ENCODE measurements at places on chromosomes 6 and 20. TPM values are rescaled to one million over a fixed set of nuclear protein-coding genes. Genes with fewer than 3 reads are reported as not detected.

DNA sequence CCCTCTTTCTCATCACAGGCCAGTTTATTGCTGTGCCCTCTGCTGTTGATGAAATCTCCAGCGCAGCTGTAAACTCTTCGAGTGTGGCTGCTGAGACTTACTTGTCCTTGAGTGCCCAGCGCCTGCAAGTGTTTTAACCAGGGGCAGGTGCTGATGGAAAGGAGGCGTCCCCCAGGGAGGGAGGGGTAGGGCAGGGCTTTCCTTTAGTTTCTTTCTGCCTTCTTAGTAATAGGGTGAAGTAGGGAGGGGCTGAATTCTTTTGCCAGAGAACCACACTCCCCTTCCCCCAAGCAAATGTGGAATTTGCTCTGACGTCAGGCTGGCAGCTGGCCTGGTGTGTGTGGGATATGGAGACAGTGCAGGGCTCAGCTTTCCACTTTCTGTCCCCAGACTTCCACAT, 61.2 kb downstream of the IGF2R start:
- DNase-seq, result peak; percentile 94

TMEM14A gene
- total RNA-seq, result 108 TPM

GRCh38 chr20:51828762-51829161, 26.4 kb upstream of the SALL4 start:
- no peak for DNase-seq

CD93 gene
- not detected for total RNA-seq

DNA sequence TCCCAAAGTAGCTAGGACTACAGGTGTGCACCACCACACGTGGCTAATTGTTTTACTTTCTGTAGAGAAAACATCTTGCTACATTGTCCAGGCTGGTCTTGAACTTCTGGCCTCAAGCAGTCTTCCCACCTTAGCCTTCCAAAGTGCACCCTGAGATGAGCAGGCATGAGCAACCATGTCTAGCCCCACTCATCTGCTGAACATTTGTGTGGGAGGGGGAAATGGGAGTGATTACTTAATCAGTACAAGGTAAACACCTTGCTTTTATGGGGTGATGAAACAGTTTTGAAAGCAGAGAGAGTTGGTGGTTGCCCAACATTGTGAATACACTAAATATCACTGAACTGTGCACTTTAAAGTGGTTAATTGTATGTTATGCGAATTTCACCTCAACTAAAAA, 5.3 kb downstream of the APMAP start:
- DNase-seq, result no peak

DNA sequence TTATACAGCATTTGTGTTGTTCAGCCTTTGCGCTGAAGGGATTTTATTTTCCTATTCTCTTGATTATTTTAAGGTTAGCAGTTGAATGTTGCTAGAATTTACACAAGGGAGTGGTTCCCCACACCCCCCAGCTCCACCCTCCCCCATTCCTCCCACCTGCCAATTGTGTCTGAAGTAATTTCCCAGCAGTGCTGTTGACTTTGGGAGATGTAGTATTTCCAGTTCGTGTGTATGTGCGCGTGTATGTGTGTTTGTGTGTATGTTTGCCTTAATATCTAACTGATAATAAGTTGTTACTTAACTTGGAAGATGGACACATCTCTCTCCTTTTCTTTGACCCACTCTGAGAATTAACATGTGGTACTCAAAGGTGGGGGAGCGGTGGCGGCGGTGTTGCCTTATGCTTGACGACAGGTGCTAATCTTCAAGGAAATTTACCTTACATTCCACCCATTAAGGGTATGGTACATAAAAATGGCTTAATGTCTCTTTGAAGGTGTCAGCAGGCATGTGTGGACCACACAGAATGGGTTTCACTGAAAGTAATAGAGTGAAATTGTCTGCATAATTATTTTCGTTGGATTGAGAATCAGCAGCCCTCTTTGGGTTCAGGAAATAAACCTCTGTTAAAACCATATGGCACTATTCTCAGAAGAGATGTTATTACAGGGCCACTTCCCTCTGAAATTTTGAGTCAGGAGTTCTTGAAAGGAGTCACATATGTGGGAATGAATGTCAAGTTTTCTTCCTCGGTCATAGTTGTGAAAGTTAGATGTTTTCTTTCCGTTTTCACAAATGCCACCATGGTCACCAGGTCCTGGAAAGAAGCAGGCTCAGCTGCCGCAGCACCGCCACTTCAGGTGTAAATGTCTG, 95.6 kb upstream of the SUPT3H start:
- no peak for DNase-seq

- peak; percentile 78 for DNase-seq
Measured at GRCh38 chr20:5658912-5659345, 91.3 kb upstream of the SHLD1 start.

DNA sequence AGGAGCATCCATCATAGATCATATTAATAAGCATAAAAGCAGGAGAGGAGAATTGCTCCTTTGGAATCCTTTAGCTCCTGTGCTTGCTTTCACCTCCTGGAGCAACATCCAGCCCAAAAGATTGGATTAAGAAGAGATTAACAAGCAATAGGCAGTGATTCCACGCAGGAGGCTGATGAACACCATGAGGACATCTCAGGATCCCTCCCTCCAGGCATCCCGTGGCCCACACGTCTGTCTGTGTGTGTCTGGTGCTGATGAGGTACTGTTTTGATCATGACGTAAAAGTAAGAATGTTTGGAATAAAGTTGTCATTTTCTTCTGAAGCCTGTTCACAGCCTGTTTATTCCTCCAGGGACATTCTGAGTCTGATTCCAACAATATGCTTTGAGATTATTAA, 185.5 kb upstream of the MYLIP start:
- no peak for DNase-seq

SLC17A3 gene
- not detected for total RNA-seq

DNA sequence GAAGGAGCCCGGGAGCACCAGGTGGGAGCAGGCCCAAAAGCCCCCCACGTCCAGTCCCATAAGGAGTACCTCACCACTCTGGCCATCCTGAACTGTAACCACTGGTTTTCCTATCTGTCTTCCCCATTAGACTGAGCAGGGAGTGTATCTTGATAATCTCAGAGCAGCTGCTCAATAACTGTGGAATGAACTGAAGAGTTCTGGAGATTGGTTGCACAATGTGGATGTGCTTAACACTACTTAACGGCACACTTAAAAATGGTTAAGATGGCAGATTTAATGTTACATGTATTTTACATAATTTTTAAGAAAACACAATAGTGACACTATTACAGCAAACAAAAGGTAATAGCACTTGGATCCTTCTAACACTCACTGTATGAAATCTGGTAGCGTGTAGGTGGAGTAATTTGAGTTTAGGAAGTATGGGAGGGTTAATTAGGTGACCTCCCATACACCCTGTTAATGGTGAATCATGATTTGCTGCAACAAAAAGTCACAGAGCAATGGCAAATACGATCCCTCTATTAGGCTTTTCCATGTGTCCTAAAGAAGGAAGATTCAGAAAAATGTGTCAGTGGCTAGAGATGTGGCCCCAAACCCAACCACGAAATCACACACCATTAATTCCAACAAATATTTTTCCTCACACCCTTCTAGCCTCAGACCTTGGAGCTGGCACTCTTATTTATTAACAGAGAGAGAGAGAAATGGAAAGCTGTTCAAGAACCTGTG, 18.4 kb downstream of the TRAM2 start:
- no peak for DNase-seq

COL19A1 gene
- not detected for total RNA-seq

NT5E gene
- 127 TPM for total RNA-seq

- DNase-seq, result no peak
Measured at GRCh38 chr6:166907871-166908806, 48.2 kb downstream of the RNASET2 start.

MUCL3 gene
- total RNA-seq, result 0.43 TPM

Measured in A172 (cell line).